T-helper 1 cell (primary cell): ENCODE measurements at places on chromosomes 13 and 19.

- DNase-seq = no peak
Observed at GRCh38 chr13:51957377-51958216, 53.7 kb downstream of the ATP7B start.

- no peak for DNase-seq
Observed at GRCh38 chr19:48859711-48860572, 8.5 kb downstream of the PLEKHA4 start.

DNA sequence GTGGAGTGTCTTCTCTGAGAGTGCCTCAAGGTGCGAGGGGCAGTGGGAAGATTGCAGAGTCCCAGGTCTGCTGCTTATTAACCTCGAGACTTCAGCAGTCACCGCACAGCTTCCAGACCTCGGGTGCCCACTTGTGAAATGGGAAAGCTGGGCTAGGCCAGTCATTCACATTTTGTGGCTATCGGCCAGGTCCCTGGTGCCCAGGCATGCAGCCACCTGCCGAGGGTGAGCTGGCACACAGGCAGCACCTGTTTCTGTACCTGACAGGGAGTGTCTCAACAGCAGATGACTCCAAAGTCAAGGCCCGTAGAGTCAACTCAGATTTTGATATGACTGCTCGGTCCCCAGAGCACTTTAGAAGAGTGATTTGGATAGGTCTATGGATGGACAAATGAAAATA, 21.9 kb downstream of the UQCRFS1 start:
- no peak for DNase-seq

- no peak for DNase-seq
Observed at GRCh38 chr13:84606616-84607015, 724.3 kb upstream of the SLITRK1 start.

DNA sequence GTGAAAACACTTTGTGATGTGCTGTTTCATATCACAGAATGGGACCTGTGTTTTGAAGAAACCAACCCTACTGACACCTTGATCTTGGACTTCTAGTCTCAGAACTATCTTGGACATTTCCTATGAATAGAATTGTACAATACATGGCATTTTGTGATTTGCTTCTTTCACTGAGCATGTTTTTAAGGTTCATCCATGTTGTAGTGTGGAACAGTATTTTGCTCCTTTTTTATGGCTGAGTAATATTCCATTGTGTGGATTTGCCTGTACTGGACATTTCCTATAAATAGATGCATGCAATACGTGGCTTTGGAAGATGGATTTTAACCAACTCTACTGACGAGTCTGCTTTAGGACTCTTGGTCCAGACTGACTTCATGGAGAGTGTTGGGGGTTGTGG, 46.8 kb downstream of the VAV1 start:
- DNase-seq = no peak

DNA sequence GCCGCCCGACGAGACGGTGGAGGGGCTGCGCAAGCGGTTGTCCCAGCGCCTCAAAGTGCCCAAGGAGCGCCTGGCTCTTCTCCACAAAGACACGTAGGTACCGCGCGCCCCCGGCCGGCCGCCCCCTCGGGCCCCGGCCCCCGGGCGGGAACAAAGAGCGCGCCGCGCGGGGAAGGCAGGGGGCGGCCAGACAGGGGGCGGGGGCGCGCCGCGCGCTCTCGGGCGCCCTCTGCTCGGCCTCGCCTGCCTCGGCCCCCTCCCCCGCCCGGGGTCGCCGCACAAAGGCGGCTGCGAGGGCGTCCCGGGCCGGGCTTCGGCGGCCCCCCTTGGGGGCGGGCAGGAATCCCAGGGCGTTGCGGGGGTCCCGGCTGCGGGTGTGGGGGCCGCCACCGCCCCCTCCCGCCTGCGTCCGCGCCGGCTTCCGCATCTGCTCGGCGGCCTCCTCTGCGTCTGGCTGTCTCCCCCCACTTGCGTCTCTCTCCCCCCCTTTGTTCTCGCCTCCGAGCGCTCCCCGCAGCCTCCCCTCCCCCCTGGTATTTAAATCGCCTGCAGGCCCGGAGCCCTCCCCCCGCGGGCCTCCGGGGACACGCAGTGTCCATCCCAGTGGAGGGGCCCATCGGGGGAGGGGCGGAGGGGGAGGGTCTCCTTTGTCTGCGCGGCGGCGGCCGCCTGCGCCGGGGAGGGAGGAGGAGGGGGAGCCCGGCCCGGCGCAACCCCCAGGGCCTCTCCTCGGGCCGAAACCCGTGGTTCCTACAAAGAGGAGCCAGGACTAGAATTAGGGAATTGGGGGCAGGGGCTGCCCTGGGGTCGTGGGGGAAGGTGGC, 2.3 kb downstream of the MIDN start:
- peak; percentile 57 for DNase-seq

DNA sequence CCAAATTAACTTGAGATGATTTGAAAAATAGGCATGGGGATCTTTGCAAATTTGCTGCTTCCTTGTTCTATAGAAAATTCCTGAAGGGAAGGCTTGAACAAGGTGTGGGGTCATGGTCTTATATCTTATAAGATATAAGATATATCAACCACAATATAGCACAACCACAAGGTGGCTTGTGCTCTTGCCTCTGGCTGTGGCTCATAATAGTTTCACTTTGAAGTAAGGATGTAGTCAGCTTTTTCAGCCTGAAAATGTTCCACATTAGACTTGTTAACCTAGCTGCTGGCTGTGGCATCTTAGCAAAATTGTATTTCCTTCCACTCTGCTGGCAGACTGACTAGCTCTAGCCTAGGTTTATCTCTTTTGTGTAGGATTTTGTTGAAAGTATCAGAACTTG, 169.7 kb downstream of the KLF5 start:
- peak; percentile 47 for DNase-seq

DNA sequence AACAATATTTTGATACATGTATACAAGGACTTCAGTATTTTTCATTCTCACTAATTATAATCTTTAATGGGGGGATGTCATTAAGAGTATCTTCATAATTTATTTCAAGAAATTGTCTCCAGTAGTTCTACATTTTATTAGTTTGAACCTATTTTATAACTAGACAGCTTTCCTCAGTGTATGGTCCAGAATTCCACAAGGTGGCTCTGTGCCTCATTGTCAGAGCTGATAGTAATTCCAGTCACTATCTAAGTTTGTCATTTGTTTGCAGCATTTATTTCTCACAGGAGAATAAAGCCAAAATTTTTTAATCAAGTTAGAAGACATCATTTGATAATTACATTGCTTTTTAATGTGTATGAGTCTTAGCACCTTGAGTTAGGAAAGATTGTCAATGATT, 1633.0 kb upstream of the PCDH20 start:
- no peak for DNase-seq

DNA sequence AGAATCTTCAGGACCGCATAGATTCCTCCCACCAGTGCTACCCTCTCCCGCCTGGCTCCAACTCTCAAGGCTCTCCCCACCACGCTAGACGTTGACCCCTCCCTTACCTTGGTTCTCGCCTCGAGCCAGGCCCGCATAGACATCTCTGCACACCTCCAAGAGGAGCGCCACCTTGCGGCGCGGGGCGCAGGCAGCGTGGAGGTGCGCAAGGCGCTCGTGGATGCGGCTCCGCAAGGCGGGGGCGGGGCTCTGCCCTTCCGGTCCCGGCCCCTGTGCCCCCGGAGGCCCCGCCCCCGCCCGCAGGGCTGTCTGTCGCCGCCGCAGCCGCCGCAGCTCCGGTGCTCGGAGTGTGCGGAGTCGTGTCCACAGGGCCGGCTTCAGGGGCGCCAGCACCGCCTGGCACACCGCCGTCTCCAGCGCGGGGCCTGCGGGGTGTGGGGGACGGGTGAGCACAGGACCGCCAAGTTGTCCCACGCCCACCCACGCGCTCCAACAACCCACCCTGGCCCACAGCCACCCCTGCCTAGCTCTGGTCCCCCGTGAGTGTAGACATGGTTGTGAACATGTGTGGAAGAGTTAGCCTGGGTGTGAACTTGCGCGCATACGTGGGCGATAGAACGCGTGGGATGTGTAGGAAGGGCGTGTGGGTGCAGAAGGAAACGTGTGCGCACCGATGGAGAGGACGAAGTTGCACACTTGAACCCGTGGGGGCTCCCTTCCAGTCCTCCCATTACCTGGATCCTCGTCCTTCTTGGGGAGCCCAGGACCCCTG, 8.1 kb downstream of the RINL start:
- peak; percentile 88 for DNase-seq

DNA sequence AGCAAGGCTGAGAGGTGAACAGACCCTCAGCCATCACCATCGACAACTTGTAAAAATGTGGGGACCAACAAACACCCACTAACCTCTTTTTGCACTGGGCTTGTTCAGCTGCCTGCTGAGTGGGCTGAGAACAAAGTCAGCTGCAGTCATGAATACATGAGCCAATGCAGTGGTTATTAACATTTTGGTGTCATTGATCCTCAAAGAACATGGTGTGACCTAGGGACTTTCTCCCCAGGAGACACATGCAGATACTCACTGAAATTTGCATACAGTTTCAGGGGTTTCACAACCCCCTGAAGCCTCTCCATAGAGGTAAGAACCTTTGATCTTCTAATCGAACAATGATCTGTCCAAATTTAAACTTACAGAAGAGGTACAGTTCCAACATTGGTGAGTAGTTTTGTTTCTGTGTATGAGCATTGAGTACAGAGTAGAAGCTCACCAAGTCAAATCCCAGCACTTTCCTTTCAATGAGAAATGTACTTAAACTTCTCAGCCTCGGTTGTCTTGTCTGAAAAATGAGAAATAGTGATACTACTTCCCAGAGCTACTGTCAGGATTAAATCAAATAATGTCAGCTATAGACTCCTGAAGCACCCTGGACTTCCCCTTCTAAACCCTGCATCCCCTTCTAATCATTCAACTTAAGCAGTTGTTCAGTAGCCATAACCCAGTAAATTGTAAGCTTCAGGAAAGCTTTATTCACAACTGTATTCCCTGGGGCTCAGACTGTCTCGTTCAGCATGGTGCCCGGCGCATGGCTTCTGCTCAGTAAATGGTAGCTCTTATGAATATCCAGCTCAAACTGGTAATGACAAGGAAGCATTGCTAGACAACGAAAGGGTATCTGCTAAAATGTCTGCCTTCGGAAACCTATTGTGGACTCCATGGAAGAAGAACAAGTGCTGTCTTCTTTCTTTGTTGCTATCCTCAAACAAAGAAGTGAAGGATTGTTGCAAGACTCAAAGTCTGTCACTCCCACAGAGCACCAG, 148.7 kb downstream of the FOXO1 start:
- DNase-seq = no peak

DNA sequence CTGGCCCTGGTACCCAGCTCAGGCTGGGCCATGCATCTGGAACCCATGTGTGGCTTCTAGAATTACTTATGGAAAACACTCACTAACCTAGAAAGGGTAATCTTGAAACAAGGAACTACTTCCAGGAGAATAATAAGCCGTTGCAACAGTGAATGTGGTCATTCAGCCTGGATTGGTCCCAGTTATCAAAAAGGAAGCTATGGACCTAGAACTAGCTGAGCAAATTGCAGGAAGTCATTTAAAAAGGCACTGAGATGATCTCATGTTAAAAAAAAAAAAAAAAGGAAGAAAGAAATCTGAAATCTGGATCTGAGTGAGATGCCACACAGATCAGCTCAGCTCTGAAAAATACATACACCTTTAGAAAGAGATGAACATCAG, 59.6 kb downstream of the DCT start:
- no peak for DNase-seq
